ENCODE measurements at places on chromosomes 7 and 10. TPM values are rescaled to one million over a fixed set of nuclear protein-coding genes. Genes with fewer than 3 reads are reported as not detected.

Gene MRC1
- total RNA-seq = 19.1 TPM

Gene RNF133
- 11.6 TPM for total RNA-seq

Gene KRIT1
- total RNA-seq = 249 TPM

Gene MNX1
- 80.2 TPM for total RNA-seq

Gene PLEKHS1
- total RNA-seq = not detected

Gene MSRB2
- 12.9 TPM for total RNA-seq

Gene MBL2
- not detected for total RNA-seq

Gene ERCC6
- 33.8 TPM for total RNA-seq

Gene NOS3
- total RNA-seq = 33.8 TPM

Gene FAM237B
- not detected for total RNA-seq

Gene MET
- total RNA-seq = 0.58 TPM

Gene PDE6C
- not detected for total RNA-seq

Gene LRIT1
- total RNA-seq = not detected

Gene OR6B1
- not detected for total RNA-seq

Gene WIPF3
- 1.3 TPM for total RNA-seq

- no peak for DNase-seq
Observed at GRCh38 chr7:79749856-79750255, 296.4 kb upstream of the MAGI2 start.

DNA sequence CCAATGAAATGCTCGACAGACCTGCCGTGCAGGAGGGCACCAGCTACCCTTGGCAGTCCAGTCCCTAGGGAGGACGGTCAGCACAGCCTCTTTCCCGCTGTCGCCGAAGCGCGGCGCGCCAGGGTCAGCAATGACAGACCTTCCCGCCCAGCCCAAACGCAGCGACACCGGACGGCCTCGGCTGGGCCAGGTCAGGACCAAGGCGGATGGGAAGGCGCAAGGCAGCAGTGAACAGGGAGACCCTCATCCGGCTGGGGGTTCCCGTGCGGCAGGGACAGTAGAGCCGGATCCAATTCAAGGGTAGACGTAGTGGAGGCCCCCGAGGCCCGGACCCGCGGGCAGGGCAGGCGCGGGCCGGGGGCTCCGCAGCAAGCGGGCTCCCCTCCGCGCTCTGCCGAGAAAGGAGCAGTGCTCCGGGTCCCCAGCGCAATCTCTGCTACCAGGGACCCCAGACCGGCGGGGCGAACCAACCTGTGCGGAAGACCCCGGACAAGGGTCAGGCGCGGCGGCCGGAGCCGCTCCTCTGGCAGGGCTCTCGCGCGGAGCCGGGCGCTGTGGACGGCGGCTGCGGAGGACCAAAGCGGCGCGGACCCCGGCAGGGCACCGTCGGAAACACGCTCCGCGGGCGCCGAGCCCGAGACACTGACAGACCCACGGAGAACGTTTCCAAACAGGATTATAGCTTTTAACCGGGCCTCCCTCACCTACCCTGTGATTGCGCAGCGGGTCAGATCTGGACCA is at the start of gene SEC31B:
Gene SEC31B (minus strand): TSS at position 551 of the 741 bp plus-strand sequence. CDS start 2,909 bp downstream, outside the sequence.
- peak; percentile 46 for DNase-seq

DNA sequence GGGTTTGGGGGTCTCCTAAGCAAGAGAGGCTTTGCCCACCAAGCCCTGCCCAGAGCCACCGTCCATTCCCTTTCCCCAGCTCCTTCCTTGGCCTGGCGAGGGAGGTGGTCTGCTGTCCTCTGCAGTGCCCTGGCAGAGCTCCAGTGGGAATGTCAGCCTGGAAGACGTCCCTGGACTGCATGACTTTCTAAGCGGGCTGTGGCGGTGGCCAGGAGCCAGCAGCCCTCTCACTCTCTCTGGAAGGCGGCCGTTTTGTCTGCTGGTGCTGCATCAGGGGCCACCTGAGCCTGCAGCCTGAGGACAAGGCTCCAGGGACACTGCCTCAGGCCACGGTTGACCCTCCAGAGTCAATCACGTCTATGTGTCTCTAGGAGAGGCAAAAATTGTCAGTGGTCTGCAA is 271.0 kb downstream of the SKAP2 start:
- peak; percentile 64 for DNase-seq

DNA sequence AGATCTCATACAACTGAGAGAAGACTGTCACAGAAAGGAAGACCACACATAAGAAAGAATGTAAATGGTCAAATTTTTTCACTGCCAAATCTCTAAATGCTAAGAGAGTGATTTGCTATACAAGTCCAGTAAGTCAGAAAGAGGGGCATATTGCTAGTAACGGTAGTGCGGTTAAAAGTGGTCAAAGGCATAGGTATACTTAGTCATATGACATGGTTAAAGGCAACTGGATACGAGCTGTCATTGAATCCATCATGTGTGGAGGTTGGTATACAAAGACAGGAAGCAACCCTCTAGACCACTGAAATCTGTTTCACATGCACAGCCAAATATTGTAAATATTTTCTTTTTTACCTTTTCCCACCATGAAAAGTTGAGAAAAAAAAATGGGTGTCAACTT is 4.8 kb downstream of the INHBA start:
- no peak for DNase-seq

GRCh38 chr7:4766666-4767519 is 8.5 kb upstream of the AP5Z1 start:
- DNase-seq = peak; percentile 70

- no peak for DNase-seq
Observed at GRCh38 chr10:113305871-113306270, 247.0 kb upstream of the HABP2 start.

DNA sequence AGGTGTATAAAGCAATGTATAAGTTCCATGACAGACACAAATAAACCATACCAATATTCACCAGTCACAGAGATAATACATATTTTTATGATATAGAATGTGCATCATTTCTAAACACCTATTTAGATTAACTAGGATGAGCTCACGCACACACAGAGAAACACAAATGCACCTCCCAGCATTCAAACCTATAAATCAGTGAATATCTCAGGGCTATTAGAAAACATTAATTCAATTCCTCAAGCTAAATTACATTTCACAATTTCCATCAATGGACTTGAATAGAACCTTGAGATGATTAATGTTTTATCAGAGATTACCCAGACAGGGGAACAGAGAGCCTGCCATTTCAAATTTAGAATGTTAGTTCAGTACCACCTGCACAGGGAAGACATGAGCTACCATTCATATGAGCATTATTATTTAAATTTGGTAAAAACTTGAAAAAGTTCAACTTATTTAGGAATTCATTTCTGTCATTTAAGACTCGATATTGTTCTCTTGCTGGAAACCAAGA is 221.7 kb downstream of the PARD3 start:
- DNase-seq = no peak

- no peak for DNase-seq
Observed at GRCh38 chr7:150514748-150515222, at the start of gene GIMAP7. Gene GIMAP7, plus strand, starts transcription at chr7:150514872. Its CDS starts 5,103 bp downstream, at chr7:150519975.

GRCh38 chr10:69744971-69745370 is 56.7 kb upstream of the COL13A1 start:
- DNase-seq = no peak

DNA sequence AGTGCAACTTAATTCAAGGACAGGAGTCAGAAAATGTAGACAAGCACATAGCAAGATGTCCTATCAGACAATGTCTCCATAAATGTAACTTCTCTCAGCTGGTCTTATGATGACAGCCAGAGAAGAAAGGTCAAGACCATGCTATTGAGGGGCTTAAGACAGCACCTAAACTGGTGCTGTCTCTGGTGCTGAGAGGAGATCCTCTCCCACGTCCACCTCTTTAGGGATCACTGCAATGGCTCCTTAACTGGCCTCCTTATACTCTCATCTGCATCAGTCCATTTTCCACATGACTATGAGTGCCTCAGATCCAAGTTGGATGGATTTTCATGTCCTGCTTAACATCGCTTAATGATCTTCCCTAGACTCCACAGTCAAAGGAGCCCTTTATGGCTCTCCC is 210.6 kb downstream of the ARL4A start:
- no peak for DNase-seq

- DNase-seq = no peak
Observed at GRCh38 chr7:158362912-158363905, 224.4 kb downstream of the PTPRN2 start.

- DNase-seq = peak; percentile 47
Observed at GRCh38 chr7:18352339-18353255, 143.0 kb upstream of the HDAC9 start.

- no peak for DNase-seq
Observed at GRCh38 chr7:38187794-38188440, 9.9 kb downstream of the STARD3NL start.

DNA sequence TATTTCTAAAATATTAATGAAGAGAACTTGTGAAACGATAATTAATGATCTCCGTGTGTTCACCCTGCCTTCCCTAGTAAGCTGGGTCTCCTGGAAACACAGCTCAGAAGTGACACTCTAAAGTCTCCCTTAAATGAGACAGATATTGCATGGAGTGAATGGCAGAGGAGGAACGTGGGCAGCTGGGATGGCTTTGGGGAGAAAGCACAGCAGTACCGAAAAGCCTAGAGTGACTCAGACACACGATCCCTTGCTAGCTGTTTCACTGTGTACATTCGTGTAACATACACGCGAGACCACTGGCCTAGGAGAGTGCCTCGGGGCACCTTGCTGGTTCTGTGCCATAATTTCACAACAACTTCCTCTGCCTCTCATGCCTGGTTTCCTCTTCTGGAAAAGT is 199.9 kb upstream of the TCERG1L start:
- no peak for DNase-seq

DNA sequence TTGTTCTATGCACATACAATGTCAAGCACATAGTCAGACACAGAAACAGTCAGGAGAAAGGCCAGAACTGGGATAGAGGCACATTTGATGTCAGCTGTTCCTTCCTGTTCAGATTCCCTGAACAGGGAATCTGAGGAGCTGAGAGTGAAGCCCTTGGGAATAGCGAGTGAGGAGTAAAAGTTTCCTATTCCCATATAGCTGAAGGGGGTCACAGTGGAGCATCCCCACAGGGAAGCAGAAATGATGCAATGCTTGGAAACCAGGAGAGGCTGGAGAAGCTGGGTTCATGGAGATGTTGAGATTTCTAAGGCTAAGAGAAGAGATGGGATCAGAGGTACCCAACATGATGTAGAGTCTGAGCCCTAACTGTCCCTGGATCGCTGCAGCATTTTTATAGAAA is 11.3 kb upstream of the PRXL2A start:
- DNase-seq = no peak

DNA sequence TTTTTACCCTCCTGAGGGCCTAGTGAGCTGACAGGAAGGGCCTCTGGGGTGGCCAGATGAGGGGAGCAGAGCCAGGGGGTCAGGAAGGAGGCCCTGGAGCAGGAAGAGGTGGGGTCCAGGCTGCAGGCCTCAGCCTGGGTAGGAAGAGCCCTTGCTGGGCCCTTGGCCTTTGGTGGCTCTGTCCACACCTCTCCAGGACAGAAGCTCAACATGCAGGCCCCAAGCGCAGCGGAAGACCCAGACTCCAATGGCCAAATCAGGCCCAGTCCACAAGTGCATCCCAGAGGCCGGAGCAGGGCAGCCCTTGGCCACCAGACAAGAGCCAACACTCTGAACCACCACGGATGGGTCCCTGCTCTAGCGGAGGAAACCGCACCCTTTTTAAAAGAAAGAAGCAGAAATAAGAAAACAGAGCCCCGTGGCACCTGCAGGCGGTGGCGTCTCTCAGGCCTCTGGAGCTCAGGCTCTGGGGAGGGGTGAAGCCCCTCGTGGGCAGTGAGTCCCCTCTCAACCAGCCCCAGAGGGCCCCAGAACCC is 52.8 kb downstream of the FOXL3 start:
- DNase-seq = peak; percentile 29

DNA sequence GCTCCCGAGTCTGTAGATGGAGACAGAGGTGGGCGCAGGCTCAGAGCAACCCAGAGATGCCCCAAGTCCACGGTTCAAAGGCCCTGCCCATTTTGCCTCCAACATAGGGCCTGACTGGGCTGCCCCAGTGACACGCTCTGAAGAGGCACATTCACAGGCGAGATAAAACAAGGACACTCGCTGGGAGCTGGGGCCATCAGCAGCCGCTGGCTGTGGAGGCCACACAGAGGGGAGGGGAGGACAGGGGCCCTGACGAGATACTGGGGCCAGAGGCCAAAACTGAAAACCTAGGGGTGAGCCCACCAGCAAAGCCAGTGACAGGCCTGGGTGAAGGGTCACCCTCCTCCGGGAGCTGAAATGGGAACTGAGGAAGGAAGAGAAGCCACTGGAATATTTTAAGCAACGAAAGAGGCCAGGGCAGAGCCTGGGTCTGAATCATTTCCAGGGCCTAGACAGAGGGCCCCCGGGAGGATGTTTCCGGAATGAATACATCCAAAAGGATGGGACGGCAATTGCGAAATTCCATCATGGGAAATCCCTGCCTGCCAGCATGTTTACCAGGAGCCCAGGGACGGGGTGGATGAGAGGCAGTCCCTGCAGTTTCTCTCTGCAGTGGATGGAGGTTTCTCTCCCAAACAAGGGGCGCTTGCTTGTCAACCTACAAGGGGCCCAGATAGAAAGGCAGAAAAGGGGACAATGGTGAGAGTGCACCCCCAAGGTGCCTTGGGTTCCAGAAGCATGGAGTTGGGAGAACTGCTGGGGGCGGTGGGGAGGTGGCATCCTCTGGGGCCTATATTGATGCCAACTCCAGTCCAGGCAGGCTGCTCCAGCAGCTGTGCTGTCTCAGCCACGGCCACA is 29.0 kb upstream of the HSPA12A start:
- peak; percentile 28 for DNase-seq

DNA sequence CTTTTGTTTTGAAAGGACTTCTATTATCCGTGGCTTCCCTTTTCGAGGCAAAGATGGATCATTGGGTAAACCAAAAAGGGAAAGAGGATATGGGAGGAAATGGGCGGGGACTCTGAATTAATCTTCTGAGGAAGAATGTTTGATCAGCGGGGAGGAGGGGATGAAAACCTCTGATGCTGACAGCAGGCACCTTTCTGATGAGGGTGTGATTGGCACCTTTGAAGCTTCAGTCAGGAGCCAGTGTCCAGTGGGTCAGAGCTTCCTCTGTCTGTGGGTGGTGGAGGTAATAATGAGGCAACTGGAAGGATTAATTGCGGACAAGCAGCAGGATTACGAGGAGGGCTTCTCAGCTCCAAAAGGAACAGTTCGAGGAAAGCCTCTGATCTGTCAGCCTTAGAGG is 877.6 kb downstream of the LRMDA start:
- no peak for DNase-seq

GRCh38 chr7:30412782-30413504 is 65.6 kb downstream of the NOD1 start:
- DNase-seq = peak; percentile 83

DNA sequence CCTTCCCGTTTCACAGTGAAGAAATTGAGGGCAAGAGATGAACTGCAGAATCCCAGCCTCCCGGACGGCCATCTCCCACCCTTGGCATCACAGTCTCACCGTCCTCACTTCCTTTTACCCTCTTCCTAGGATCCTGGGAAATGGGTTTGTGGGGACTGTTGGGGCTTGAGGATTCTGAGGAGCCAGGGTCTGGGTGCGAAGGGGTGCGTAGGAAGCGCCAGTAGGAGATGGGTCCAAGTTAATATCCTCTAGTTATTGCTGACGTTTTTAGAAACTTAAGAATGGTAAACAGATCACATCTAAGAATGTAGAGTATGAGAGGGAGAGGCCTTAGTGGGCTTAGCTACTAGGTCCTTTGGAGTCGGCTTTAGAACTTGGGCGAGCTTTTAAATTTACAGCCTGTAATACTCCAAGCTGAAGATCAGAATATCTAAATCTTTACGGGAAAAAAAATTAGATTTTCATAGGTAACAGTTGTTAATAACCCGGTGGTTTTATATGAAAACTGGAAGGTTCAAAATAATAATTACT is 696 bp downstream of the MALSU1 start:
- DNase-seq = no peak

GRCh38 chr10:30374353-30374752 is 25.3 kb upstream of the MTPAP start:
- DNase-seq = no peak

Data from stomach (tissue), 19 donors.